ENCODE measurements at places on chromosomes 6 and 20.
A peak's percentile ranks its signal among the peaks of the same experiment; 100 is the strongest.

DNA sequence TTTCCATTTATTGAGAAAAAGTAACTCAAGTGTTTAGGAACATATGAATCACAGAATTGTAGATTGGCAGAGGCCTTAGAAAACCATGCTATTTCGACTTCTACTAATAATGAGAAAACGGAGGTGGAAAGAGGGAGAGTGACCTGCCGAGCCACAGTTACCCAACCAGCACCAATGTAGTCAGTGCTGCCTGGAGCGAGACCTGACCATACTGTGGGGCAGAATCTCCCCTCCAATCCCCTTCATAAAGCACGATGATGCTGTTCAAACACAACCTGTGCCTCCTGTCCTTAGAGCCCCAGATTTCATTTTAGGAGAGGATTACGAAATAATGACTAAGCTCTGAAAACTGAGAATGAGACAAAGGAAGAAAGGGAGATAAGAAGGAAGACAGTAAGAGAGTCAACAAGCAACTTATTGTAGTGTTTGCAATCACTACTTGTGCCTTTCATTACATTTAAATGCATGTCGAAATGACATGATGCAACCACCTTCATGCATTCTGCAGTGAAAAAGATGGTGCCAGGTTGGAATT is 70.6 kb downstream of the ATXN1 start:
- DNase-seq, result no peak

- DNase-seq, result no peak
Observed at GRCh38 chr6:115969930-115970273, 90.8 kb downstream of the FRK start.

DNA sequence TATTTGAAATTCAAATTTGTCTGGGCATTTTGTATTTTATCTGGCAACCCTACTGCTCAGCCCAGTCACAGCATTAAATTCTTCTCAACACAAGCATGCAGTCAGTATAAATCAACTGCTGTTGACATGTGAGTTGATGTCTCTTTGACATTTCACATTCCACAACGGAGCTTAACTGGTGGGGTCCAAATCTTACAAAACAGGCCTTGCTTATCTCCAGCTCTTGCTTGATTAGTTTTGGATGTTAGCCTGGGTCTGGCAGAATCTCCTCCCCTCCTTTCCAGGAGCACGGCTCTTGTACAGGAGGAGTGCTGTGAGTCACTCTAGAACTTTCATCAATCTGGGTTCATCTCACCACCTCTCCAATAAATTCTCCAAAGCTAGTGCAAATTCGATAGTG is 80.8 kb upstream of the PHACTR1 start:
- no peak for DNase-seq

GRCh38 chr6:88050140-88050818 is 2.6 kb downstream of the SPACA1 start:
- no peak for DNase-seq

GRCh38 chr20:46688151-46689081 is 828 bp downstream of the TP53RK start:
- peak; percentile 64 for DNase-seq

DNA sequence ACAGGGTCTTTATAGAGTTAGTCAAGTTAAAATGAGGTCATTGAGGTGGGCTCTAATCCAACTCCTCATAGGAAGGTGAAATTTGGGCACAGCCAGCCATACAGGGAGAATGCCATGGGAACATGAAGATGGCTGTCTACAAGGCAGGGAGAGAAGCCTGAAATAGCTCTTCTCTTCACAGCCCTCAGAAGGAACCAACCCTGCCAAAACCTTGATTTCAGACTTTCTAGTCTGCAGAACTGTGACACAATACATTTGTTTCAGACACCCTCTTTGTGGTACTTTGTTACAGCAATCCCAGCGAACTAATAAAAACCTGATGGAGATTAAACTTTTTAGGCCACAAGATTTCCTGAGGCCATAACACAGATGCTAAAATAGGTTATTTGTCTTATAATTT is 43.1 kb upstream of the HECA start:
- no peak for DNase-seq
